ENCODE measurements at places on chromosomes 11 and 22. TPM values are rescaled to one million over a fixed set of nuclear protein-coding genes. Genes with fewer than 3 reads are reported as not detected.

PLEKHB1 gene
- 0.29 TPM for polyA plus RNA-seq

MMP7 gene
- not detected for polyA plus RNA-seq

MFRP gene
- not detected for polyA plus RNA-seq

OR51B4 gene
- polyA plus RNA-seq = not detected

RAB38 gene
- 6.9 TPM for polyA plus RNA-seq

C11orf16 gene
- polyA plus RNA-seq = not detected

APOL4 gene
- 0.23 TPM for polyA plus RNA-seq

LRRC74B gene
- polyA plus RNA-seq = not detected

KRTAP5-8 gene
- not detected for polyA plus RNA-seq

ANGPTL5 gene
- not detected for polyA plus RNA-seq

FAM227A gene
- polyA plus RNA-seq = 1.0 TPM

UCP2 gene
- polyA plus RNA-seq = 26.6 TPM

NLRP6 gene
- polyA plus RNA-seq = not detected

MS4A4A gene
- not detected for polyA plus RNA-seq

MS4A2 gene
- not detected for polyA plus RNA-seq

HEPN1 gene
- not detected for polyA plus RNA-seq

ADM2 gene
- polyA plus RNA-seq = 16.0 TPM

OR4A15 gene
- not detected for polyA plus RNA-seq

SAA1 gene
- polyA plus RNA-seq = 3.4 TPM

SMIM38 gene
- 0.09 TPM for polyA plus RNA-seq

SYT8 gene
- polyA plus RNA-seq = not detected

FOXR1 gene
- polyA plus RNA-seq = not detected

SHANK2 gene
- 0.37 TPM for polyA plus RNA-seq

TSKU gene
- polyA plus RNA-seq = 27.3 TPM

SCGB1C1 gene
- not detected for polyA plus RNA-seq

ACTN3 gene
- not detected for polyA plus RNA-seq

PHRF1 gene
- 6.8 TPM for polyA plus RNA-seq

TUBA8 gene
- 1.3 TPM for polyA plus RNA-seq

DDI1 gene
- polyA plus RNA-seq = not detected

LMO2 gene
- not detected for polyA plus RNA-seq

SAMM50 gene
- 50.6 TPM for polyA plus RNA-seq

MLC1 gene
- polyA plus RNA-seq = 0.10 TPM

VPREB3 gene
- not detected for polyA plus RNA-seq

IL10RA gene
- not detected for polyA plus RNA-seq

BSX gene
- not detected for polyA plus RNA-seq

SOX6 gene
- polyA plus RNA-seq = 1.9 TPM

OR6A2 gene
- 0.04 TPM for polyA plus RNA-seq

TENM4 gene
- 0.36 TPM for polyA plus RNA-seq
